ENCODE measurements at places on chromosomes 4 and X. TPM values are rescaled to one million over a fixed set of nuclear protein-coding genes. Genes with fewer than 3 reads are reported as not detected.

Gene SSX2B
- not detected for total RNA-seq

Gene MAPK10
- total RNA-seq, result 0.07 TPM

Gene LPAR4
- total RNA-seq, result 0.30 TPM

Gene UCP1
- not detected for total RNA-seq

Gene CFI
- total RNA-seq, result 47.5 TPM

Gene TRIM60
- not detected for total RNA-seq

Gene GC
- total RNA-seq, result not detected

Gene ZDHHC15
- total RNA-seq, result not detected

Gene CENPVL2
- total RNA-seq, result not detected

Gene PHOX2B
- total RNA-seq, result not detected

Gene NOX1
- total RNA-seq, result not detected

Gene GNRHR
- total RNA-seq, result not detected

Gene SLC25A6
- total RNA-seq, result 266 TPM

Gene IL13RA2
- total RNA-seq, result 1.9 TPM

Gene PRDM5
- 6.8 TPM for total RNA-seq

Gene STS
- 9.4 TPM for total RNA-seq

Gene LRCH2
- 3.3 TPM for total RNA-seq

Gene NFKB1
- total RNA-seq, result 38.1 TPM

Gene SHROOM4
- 45.8 TPM for total RNA-seq
